ENCODE measurements at places on chromosomes 7 and 10.

GRCh38 chr7:68807666-68808065 lies 790.6 kb upstream of the AUTS2 start:
- no peak for DNase-seq

- DNase-seq, result no peak
Observed at GRCh38 chr7:44220046-44220357, 19.2 kb downstream of the YKT6 start.

DNA sequence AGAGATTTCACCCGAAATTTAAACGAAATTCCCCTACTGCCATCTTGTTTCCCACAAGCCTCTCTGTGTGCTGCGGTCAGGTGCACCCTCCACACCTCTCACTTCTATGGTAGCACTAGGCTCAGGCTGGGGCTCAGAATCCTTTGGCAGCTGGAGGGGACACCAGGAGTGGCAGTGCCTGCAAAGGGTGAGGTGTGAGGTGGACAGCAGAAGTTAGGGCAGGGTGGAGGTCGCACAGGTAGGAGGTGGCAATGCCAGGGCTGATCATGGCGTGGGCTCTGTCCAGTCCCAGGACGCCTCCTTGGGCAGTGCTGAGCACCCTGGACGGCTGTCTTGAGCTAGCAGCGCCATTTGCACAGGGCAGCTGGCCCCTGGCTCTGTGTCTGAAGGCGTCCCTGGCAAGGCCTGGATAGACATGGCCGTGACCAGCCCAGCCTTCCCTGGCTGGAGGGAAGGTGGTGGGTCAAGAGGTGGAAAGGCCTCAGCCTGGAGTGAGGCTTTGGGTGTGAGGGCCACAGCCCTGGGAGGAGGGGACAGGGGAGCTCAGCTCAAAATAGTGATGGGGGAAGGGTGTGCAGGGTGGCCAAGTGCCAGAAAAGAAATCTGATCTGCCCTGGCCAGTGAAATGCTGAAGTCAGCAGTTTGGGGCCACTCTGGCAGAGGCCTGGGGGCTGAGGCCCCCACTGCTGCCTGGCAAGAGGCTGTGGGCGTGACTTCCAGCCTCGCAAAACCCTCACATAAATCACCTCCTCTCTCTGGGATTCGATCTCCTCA lies 40.0 kb downstream of the ZCCHC24 start:
- DNase-seq, result no peak

GRCh38 chr10:78900715-78901430 lies 167.9 kb upstream of the ZMIZ1 start:
- DNase-seq, result no peak

DNA sequence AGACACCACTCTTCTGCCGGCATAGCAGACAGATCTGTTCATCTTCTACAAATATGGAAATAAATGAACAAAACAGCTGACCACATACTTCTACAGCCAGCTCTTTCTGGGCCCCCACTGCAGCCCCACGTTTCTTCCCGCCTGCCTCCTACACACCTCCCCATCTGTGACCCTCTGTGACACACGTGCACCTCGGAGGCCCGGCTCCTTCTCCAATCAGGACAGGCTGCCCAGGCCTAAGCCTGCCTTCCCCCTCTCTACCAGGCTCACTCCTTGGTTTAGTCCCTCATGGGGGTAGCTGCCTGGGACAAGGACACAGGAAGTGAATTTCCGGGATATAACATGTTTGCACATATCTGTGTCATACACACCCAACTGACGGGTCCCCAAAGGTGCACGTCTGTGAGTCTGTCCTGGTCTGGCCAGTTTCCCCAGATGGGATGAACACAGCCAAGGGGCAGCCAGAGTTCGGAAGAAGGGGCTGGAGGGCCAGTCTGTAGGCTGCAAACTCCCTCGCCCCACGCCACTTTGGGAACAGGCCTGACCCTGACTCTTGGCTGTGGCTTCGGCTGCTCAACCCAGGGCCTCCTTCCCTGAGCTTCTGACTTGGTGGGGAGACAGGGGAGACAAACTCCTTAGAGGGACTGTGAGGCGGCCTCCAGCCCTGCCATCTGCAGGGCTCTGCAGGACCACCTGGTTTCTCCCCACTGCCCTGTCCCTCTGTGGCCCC lies 30.3 kb downstream of the PITRM1 start:
- DNase-seq, result no peak

DNA sequence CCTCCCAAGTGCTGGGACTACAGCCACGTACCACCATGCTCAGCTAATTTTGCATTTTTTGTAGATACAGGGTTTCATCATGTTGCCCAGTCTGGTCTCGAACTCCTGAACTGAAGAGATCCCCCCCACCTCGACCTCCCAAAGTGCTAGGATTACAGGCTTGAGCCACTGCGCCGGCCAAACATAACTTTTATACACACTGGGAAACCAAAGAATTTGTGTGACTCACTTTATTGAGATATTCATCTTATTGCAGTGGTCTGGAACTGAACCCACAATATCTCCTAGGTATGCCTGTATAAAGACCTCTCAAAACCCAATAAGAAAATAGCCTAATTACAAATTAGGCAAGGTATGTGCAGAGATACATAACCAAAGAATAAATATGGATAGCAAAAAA lies 182.6 kb upstream of the FEZF1 start:
- DNase-seq, result no peak

- peak; percentile 52 for DNase-seq
Observed at GRCh38 chr10:49309691-49310411, 10.9 kb downstream of the C10orf71 start.

- no peak for DNase-seq
Observed at GRCh38 chr7:114755856-114756255, 166.0 kb upstream of the MDFIC start.

GRCh38 chr10:91022390-91022789 lies 101.5 kb upstream of the ANKRD1 start:
- DNase-seq, result peak; percentile 49

GRCh38 chr7:69358163-69358821 lies 240.0 kb upstream of the AUTS2 start:
- no peak for DNase-seq

GRCh38 chr7:20310963-20311742 lies 19.5 kb upstream of the ITGB8 start:
- no peak for DNase-seq

DNA sequence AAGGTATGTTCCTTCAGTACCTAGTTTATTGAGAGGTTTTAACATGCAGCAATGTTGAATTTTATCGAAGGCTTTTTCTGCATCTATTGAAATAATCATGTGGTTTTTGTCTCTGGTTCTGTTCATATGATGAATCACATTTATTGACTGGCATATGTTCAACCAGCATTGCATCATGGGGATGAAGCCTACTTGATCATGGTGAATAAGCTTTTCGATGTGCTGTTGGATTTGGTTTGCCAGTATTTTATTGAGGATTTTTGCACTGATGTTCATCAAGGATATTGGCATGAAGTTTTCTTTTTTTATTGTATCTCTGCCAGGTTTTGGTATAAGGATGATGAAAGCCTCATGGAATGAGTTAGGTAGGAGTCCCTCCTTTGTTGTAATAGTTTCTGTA lies 204.0 kb upstream of the GNAI1 start:
- no peak for DNase-seq

DNA sequence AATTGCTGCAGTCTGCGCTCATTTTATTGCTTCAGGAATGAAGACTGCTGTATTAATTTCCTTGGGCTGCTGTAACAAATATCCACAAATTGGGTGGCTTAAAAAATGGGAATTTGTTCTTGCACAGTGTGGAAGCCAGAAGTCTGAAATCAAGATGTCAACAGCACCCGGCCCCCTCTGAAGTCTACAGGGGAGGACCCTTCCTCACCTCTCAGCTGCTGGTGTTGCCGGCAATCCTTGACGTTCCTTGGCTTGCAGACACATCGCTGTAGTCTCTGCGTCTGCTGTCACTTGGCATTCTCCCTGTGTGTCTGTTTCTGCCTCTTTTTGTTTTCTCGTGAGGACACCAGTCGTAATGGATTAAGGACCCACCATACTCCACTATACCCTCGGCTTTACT lies 166.2 kb downstream of the PTPN20 start:
- DNase-seq, result no peak

- DNase-seq, result no peak
Observed at GRCh38 chr7:105800849-105801534, 75.4 kb downstream of the ATXN7L1 start.

- no peak for DNase-seq
Observed at GRCh38 chr10:81116990-81117389, 579.3 kb downstream of the SH2D4B start.

DNA sequence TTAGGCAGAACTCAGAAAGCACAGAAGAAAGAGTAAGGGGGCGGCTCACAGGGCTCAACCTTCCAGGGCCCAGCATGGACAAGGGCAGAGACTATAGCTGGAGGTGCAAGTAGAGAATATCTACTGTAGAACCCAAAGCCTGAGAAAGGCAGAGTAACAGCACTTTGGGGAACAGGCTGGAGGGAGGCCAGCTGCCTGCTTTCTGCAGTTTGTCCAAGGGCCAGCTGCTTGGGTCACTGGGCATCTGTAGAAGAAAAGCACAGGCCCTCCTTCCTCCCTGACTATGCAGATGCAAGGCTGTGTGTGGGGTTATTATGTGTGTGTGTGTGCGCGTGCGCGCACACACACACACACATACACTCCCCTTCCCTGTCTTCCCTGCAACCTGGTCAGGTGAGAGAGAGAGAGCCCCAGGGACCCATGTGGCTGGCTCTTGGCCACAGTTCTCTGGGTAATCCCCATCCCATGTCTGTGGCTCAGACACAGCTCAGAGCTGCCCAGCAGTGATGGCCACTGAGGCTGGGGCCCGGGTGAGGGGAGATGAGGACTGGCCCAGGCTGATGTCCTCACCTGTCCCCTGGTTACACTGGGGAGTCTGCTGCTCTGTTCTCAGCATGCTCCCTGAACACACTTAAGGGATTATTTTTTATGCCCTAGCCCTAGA lies 9.0 kb downstream of the ADRA2A start:
- no peak for DNase-seq

DNA sequence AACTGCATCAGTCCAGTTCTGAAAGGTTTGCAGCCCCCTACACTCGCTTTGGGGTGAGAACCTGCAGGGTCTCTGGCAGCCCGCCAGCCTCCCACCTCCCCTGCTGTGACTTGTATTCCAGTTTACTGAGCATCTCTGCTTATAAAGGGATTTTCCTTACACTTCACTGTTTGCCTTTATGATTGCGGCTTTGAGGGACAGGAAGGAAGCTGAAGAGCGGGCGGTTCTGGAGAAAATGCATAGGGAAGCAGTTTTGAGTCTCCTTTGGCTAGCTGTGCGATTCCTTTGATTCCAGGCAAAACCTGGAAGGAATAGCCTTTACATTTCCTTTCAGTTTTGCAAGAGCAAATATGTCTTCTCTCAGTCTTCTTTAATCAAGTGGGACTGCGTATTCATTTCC lies 65.0 kb upstream of the TRIM8 start:
- DNase-seq, result no peak

DNA sequence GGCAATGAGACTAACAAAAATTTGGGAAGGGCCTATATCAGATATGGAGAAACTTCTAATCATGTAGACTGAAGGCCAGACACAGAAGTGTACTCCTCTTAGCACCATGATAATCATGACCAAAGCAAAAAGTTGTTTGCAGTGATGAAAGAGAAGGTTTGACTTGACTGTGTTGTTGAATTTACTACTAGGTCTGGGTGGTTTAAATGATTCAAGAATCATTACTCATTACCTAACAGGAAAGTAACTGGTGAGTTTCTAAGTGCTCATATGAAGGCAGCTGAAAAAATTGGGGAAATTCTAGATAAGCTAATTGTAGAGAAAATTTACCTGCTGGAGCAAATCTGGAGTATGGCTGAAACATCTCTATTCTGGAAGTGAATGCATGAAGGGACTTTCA lies 451.5 kb upstream of the SORCS1 start:
- DNase-seq, result no peak

GRCh38 chr10:65416094-65416493 lies 1509.7 kb upstream of the LRRTM3 start:
- no peak for DNase-seq

- no peak for DNase-seq
Observed at GRCh38 chr7:133314084-133314483, 61.2 kb downstream of the EXOC4 start.

DNA sequence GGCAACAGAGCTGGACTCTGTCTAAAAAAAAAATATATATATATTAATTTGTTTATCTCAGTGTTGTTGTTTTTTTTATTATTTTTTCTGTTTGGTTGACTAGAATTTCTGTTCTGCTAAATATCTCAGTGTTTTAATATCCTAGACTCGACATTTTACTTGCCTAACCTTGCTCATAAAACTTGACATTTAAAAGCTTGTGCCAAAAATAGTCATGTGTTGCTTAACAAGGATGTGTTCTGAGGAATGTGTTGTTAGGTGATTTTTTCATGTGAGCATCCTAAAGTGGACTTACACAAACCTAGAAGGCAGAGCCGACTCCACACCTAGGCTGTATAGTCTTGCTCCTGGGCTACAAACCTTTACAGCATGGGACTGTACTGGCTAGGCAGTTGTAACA lies 23.1 kb downstream of the NRBF2 start:
- no peak for DNase-seq

DNA sequence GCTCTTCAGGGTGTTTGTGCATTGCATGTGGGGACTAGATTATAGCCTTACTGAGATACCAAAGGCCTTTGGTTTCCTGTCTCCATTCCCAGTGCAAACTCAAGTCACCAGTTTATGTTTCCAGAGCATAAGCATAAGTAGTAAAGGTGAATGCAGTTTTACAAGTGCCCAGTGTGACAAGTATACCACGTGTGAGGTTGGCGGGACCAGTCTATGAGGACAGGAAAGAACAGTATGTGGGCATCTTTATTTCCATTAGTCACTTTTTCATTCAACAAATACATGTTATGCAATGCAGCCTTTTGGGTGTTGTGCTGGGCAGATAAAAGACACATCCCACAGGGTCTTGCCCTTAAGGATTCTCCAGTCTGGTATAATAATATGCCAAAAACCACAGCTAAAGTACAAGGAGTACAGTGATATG lies 146.5 kb downstream of the ARID5B start:
- peak; percentile 50 for DNase-seq

DNA sequence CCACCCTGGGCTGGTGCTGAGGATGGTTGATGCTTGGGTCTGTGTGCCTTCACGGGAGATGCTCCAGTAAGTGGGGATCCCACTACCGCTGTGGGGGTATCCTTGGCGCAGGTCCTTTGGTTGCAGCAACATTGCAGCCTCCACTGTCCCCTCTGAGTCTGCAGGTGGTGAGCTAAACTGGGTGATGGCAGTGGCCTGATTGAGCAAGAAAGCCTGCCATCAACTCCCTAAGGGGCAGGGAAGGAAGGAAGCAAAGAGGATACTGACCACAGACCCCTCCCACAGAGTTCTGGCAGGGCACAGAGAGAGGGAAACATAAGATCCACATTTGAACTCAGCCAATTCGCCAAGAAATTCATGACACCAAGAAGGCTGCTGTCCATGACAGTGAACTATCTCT lies 43.2 kb downstream of the MYO1G start:
- DNase-seq, result no peak

GRCh38 chr10:43702213-43702935 lies 53.7 kb upstream of the ZNF32 start:
- DNase-seq, result no peak
